ENCODE measurements at places on chromosomes 16 and 17.

GRCh38 chr17:55925440-55925839 lies 174.6 kb downstream of the PCTP start:
- DNase-seq: no peak

- DNase-seq: no peak
Observed at GRCh38 chr16:2751577-2752034, 832 bp upstream of the SRRM2 start.

- DNase-seq: no peak
Observed at GRCh38 chr16:64478252-64478906, 643.5 kb downstream of the CDH11 start.

GRCh38 chr17:64638552-64639203 lies 23.4 kb downstream of the SMURF2 start:
- DNase-seq: no peak

GRCh38 chr17:50658616-50659015 lies 23.9 kb downstream of the ABCC3 start:
- DNase-seq: no peak

DNA sequence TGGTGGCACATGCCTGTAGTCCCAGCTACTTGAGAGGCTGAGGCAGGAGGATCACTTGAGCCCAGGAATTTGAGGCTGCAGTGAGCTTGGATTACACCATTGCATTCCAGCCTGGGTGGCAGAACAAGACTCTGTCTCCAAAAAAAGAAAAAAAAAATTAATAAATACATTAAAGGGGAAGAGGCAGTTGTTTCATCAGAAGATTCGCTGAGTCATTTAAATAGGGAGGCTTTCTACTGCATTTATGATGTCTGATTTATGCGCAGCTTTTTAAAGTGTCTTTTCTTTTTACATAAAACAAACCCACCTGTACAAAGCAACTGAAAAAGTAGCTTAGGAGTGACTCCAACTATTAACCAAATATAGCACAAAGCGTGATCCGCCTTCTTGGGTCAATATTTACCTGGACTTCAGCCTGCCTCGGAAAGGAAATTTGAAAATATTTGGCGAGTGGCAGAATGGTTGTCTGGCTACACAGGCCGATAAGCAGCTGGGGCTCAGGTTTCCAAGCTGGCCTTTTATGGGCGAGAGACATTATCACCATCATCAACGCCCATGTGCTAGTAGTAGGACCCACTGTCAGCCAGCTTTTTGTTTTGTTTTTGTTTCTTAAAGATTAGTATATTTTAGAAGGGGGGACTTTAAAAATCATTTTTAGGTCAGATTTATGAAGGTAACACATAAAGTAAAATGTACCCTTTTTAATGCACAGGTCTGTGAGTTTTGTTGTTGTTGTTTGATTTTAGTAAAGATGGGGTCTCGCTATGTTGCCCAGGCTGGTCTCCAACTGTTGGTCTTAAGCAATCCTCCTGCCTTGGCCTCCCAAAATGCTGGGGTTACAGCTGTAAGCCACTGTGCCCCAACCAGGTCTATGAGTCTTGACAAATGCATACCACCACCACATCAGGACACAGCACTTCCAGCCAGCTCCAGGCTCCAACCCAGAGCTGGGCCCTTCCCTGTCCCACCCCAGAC lies 42.5 kb upstream of the RASD1 start:
- DNase-seq: no peak

DNA sequence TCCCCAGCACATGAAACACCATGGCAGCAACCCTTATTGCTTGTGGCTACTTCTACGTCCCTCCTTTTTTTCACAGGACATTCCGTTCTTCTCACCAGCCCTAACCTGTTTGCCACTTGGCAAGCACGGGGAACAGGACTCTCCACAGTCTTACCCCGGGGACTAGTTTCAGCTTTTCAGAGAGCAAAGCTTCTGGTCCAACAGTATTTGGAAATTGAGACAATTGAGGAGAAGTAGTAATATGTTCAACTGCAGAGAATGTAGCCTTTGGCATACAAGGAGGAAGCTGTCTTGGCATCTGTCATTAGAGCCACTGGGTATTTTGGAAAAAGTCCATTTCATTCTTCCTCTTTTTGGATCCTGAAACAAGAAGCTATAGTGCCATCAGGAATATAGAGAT lies 65.7 kb downstream of the MAP2K6 start:
- DNase-seq: no peak

- no peak for DNase-seq
Observed at GRCh38 chr17:73007407-73007806, 85.1 kb downstream of the SLC39A11 start.

- no peak for DNase-seq
Observed at GRCh38 chr16:50400967-50401348, 32.2 kb upstream of the BRD7 start.

DNA sequence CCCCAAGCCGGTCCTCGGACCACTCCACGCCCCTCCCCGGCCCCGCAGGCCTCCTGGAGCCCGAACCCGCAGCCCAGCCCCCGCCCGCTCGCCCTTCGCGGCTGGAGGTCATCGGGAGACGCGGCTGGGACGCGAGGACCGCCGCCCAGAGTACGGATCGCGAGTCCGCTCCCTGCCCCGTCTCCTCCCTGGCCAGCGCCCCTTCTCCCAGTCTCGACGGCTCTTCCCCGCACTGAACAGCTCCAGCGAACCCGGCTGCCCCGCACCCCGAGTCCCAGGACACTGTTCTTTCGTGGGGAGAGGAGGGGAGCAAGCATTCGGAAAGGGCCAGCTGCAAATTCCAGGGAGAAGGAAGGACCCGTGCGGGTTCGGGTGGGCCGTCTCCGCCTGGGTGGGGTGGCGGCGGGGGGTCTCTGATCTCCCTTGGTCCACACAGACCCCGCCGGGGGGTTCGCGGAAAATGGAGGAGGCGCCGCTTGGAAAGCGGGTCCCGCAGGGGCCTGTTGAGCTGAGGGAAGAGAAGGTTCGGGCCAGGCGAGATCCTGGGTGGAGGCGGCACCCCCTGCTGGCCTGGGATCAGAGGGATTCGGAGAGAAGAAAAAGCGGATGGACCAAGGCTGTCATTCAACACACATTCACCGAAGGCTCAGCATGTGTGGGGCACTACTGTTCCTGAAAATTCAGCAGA lies 632 bp upstream of the RTN4RL1 start:
- DNase-seq: no peak

DNA sequence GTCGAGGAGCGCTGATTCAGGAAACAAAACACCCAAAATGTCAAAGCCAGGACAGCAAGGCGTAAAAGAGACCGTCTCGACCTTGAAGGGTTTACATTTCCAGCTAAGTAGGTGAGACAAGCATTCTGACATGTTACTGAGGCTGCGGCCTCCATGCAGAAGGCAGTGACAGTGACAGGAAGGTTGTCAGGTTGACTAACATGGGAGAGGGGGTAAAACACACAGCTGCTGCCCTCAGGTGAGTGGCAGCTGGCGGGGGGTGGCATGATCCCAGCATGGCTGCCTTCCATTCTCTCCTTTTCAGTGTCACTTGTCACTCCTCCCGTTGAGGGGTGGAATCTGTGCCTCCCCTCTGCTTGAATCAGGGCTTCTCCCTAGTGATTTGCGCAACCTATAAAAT lies 31.9 kb upstream of the CRHR1 start:
- DNase-seq: no peak

DNA sequence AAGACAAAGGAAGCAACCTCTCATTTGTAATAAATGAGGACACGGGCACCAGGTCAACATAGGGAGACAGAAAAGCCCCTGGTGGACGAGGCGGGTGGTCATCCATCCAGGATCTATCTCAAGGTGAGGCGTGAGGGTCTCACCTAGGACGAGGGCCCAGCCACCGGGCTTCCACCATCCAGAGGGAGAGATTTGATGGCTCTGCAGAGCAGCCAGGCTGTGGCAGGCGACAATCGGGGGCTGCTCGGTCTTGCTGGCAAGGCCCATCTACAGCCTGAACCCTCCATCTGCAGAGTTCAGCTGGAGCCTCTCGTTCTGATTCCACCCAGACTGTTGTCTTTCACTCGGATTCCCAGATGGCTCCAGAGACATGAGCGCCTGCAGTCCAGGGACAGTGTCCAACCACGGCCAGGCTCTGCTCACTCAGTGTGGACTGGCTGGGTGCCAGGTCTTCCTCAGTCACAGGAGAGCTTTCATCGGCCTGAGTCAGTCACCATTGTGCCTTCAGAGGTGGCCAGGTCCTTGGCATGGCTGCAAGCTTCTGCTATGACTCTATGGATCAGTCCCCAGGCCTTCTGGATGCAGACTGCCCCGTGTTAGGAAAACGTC lies 5.9 kb downstream of the LITAFD start:
- DNase-seq: no peak

GRCh38 chr16:50861970-50862411 lies 120.1 kb downstream of the CYLD start:
- DNase-seq: no peak

DNA sequence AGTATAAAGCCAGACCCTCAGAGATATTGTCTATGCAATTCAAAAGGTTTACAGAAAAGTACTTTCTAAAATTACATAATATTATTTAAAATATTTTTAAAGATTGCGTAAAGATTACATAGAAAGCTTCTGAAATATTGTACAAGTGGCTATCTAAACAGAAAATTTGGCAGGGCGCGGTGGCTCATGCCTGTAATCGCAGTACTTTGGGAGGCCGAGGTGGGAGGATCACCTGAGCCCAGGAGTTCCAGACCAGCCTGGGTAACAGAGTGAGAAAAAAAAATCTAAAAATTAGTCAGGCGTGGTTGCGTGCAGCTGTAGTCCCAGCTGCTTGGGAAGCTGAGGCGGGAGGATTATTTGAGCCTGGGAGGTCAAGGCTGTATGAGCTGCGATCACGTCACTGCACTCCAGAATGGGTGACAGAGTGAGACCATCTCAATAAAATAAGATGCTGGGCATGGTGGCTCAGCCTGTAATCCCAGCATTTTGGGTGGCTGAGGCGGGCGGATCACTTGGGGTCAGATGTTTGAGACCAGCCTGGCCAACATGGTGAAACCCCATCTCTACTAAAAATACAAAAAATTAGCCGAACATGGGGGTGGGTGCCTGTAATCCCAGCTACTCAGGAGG lies 18.1 kb downstream of the UBN1 start:
- no peak for DNase-seq

DNA sequence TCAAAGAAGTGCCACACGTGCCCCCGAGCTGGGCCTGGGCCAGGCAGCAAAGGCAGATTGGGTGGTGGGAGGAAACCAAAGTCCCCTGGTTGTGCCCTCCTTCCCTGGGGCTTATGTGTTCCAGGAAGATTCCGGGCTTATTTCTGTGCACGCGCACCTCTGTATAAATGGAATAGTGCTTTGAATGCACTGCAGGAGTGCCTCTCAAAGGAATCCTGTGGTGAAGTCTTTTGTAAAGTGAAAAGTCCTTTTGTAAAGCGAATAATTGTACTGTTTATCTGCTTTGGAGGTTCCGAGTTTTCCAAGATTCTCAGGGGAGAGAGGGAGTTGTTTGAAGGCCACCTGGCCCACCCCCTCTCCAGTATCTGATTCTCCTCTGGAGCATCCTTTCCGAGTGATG lies 26.8 kb downstream of the C17orf75 start:
- no peak for DNase-seq

- DNase-seq: no peak
Observed at GRCh38 chr16:29994600-29995323, 655 bp downstream of the HIRIP3 start.

- DNase-seq: no peak
Observed at GRCh38 chr17:77186141-77186604, 45.4 kb downstream of the SEC14L1 start.

GRCh38 chr16:74734361-74735161 lies 33.9 kb upstream of the MLKL start:
- no peak for DNase-seq

DNA sequence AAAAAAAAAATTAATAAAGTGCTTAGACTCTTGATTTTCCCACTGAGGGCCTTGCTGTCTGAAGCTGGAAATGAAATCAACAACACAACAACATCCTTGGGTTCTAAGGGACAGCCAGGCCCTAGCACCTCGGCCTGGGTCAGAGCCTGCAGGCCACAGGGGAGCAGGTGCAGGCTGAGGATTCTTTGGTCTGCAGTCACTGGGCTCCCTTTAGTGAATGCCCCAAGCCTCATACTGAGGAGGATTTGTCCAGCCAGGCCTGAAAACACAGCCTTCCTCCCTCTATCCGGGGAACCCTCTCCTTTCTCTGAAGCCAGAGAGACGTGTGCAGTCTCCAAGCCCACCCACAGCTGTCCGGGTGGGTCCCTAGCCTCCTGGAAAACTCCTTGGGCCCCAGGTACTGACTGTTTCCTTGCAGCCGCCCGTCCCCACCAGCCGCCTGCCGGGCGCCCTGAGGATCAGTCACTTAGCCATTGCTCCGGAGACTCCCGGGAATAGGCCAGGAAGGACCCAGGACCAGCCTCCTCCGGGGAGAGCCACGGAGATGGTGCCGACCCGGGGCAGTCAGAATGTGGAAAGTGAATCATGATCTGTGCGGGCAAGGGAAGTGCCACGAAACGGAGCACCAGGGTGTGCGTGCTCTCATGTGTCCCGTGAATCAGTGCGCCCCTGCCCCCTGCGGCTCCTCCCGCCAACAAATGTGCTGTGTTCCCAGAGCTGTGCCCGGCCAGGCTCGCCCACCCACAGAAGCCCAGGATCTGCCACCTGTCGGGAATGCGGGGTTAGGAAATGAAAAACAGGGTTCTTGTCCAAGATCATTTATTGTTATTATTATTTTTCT lies 91.0 kb downstream of the RTN4RL1 start:
- no peak for DNase-seq

- no peak for DNase-seq
Observed at GRCh38 chr17:30091121-30091670, 25.4 kb upstream of the NSRP1 start.

DNA sequence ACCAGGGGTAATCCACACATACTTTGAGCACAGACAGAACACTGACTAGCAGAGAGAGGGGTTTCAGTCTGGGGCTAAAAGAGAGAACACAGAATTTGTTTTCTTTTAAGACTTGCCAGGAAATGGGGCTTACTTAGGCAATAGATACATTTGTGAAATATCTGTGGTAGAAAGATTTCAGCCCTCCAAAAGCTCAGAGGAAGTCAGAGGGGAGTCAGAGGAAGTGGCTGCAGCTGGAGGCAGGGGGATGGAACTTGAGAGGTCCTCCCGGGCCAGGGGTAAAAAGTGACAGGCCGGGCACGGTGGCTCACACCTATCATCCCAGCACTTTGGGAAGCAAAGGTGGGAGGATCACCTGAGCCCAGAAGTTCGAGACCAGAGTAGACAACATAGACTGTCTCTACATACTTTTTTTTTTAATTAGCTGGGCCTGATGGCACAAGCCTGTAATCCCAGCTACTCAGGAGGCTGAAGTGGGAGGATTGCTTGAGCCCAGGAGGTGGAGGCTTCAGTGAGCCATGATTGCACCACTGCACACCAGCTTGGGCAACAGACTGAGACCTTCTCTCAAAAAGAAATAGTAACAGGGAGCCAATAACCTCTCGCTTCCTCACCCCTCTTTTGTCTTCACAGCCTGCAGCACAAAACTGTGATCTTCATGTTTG lies 49.9 kb downstream of the NLRC5 start:
- DNase-seq: no peak

All from activated CD4-positive, CD25-positive, alpha-beta regulatory T cell treated with anti-CD3 and anti-CD28 coated beads, Interleukin-2, amount 50 U/mL, for 16 hours (primary cell).